ENCODE measurements at places on chromosomes 6 and 20. TPM values are rescaled to one million over a fixed set of nuclear protein-coding genes. Genes with fewer than 3 reads are reported as not detected.

GRCh38 chr20:2751878-2752566 lies 48.4 kb downstream of the CPXM1 start:
- H3K36me3 ChIP-seq: no peaks in the 10 kb centered on the region
- H3K4me1 ChIP-seq: peaks cover 34% of the 10 kb centered on the region
- H3K27ac ChIP-seq: peak overlapping the region; percentile 18

GRCh38 chr6:125745281-125746018 lies 4.0 kb upstream of the HEY2 start:
- peaks cover 5% of the 10 kb centered on the region for H3K27me3 ChIP-seq
- peak overlapping the region; percentile 95 for H3K27ac ChIP-seq
- peak overlapping the region; percentile 79 for H3K4me3 ChIP-seq
- H3K36me3 ChIP-seq: no peaks in the 10 kb centered on the region
- no peak for DNase-seq

DNA sequence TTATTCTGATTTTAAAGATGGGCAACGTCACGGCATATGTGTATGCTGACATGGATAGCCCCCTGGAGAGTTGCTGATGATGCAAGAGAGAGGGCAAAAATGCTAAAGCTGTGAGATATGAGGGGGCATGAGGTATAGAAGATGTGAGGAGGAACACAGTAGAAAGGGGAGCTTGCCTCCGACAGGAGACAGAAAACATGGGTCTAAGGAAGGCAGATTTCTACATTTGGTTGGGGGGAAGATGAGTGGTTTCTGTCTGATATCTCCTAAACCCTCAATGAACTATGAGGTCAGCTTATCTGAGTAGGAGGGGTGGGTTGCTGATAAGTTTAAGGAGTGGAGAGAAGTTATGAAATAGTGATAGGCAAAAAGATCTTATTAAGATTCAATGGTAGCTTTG lies 6.0 kb downstream of the RNF24 start:
- H3K4me1 ChIP-seq: peaks cover 40% of the 10 kb centered on the region
- no peaks in the 10 kb centered on the region for H3K36me3 ChIP-seq
- no peak overlapping the region for H3K27ac ChIP-seq

DNA sequence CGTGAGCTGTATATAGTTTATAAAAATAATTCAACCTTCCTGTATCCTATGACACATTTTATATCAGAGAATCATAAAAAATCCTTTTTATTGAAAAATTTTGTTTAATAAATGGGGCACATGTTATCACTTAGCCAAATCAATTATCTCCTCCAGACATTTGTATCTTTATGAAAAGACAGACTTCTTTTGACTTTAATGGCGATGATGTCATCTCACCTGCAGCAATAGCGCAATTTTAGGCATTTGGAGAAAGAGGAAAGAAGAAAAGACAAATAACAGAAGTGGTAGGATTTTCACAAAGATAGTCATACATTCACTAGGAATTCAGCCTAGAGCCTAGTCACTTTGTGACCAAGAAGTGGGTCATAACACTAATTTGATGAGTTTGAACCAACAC lies 444.5 kb downstream of the PREX1 start:
- DNase-seq: no peak
- H3K36me3 ChIP-seq: no peaks in the 10 kb centered on the region
- no peak overlapping the region for H3K4me3 ChIP-seq
- peaks cover 11% of the 10 kb centered on the region for H3K27me3 ChIP-seq
- no peaks in the 10 kb centered on the region for H3K4me1 ChIP-seq

DNA sequence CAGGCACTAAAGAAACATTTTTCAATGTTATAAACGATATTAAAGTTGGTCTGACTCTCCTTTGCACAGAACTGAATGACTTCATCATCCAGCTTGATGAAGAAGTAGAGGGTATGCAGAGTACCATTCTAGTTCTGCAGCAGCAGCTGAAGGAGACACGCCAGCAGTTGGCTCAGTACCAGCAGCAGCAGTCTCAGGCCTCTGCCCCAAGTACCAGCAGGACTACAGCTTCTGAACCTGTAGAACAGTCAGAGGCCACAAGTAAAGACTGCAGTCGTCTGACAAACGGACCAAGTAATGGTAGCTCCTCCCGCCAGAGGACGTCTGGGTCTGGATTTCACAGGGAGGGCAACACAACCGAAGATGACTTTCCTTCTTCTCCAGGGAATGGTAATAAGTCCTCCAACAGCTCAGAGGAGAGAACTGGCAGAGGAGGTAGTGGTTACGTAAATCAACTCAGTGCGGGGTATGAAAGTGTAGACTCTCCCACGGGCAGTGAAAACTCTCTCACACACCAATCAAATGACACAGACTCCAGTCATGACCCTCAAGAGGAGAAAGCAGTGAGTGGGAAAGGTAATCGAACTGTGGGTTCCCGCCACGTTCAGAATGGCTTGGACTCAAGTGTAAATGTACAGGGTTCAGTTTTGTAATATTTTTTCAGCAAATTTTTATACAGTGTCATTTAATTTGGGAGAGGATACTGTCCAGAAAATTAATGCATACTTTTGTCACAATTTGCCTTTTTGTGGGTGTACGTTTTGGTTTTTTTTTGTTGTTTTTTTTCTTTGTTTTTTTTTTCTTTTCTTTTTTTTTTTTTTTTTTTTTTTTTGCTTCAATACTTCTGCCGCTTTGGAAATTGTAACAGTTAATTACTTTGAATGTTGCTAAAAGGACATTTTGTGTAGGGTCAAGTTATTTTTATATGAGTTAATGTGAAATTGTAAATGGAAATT lies 6.6 kb upstream of the ACAT2 start:
- H3K36me3 ChIP-seq: peaks cover 75% of the 10 kb centered on the region
- no peak for DNase-seq
- peak overlapping the region; percentile 20 for H3K27ac ChIP-seq
- no peak overlapping the region for H3K4me3 ChIP-seq
- peaks cover 10% of the 10 kb centered on the region for H3K4me1 ChIP-seq

GRCh38 chr20:52974179-52974594 lies 2.0 kb downstream of the TSHZ2 start:
- no peaks in the 10 kb centered on the region for H3K36me3 ChIP-seq
- H3K27ac ChIP-seq: peak overlapping the region; percentile 66
- no peak for DNase-seq

DNA sequence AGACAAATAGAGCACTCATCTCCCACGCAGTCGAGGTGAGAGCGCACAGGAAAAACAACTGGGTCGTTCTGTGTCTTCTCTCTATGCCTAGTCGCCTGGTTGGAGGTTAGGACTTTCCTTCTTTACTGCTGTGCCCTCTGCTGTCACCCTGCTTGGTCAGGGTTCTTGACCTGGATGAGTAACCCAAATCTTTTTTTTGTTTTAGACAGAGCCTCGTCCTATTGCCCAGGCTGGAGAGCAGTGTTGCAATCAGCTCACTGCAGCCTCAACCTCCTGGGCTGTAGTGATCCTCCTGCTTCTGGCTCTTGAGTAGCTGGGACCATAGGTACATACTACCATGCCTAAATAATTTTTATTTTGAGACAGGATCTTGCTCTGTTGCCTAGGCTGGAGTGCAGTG lies 24.5 kb downstream of the PRPF6 start:
- no peak overlapping the region for H3K27ac ChIP-seq
- H3K36me3 ChIP-seq: peaks cover 96% of the 10 kb centered on the region
- H3K4me1 ChIP-seq: peaks cover 32% of the 10 kb centered on the region
- H3K27me3 ChIP-seq: no peaks in the 10 kb centered on the region
- DNase-seq: no peak

- H3K4me3 ChIP-seq: no peak overlapping the region
- H3K36me3 ChIP-seq: no peaks in the 10 kb centered on the region
- H3K4me1 ChIP-seq: no peaks in the 10 kb centered on the region
Measured at GRCh38 chr6:126888727-126889725, 229.4 kb upstream of the RSPO3 start.

- no peak overlapping the region for H3K4me3 ChIP-seq
- no peaks in the 10 kb centered on the region for H3K36me3 ChIP-seq
- no peak overlapping the region for H3K27ac ChIP-seq
- H3K27me3 ChIP-seq: no peaks in the 10 kb centered on the region
- H3K4me1 ChIP-seq: peaks cover 4% of the 10 kb centered on the region
- DNase-seq: no peak
Measured at GRCh38 chr6:111894951-111895350, 21.7 kb upstream of the FYN start.

DEFB132 gene
- not detected for total RNA-seq

LY86 gene
- total RNA-seq: 1.2 TPM

BCLAF1 gene
- total RNA-seq: 53.2 TPM

MOXD1 gene
- 3.4 TPM for total RNA-seq

PRR18 gene
- total RNA-seq: not detected

HEY2 gene
- total RNA-seq: 25.6 TPM

SH3BGRL2 gene
- 5.8 TPM for total RNA-seq

All from left ventricle myocardium inferior (tissue), 1 donor.